ENCODE measurements at places on chromosomes 3 and 15.

DNA sequence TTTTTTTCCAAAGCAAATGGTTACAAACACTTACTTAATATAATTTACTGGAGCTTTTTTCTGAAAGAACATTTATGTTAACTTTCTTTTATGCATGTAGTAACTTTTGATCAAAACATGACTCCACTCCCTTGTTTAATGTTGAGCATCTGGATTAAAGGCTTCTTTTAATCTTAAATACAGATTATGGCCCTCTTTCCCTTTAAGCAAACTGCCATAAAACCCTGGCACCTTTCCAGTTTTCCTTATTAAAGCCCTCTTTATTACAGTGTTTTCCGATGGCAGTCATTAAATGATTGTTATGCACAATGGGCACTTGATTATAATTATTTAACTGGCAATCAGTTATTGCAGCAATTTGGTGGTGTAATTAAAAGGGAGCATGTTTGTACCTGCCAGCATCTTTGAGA, 167.0 kb downstream of the VGLL4 start:
- no peak for DNase-seq

DNA sequence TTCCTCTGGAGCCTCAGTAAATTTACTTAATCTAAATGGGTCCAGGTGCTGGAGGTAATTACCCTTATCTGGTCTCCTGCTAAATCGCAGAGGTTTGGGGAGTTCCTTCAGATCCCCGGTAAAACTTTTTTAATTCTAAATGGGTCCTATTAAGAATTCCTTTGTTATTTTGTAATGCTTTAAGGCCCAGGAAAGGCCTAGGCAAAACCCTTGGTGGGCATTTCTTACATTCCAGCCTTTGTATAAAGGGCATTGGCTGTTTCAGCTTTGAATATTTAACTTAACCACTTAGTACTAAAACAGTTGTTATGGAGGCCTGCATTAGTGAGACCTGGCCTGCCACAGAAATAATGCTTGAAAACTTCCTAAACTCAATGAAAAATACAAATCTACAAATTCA, 14.9 kb upstream of the ZNF662 start:
- DNase-seq = no peak

DNA sequence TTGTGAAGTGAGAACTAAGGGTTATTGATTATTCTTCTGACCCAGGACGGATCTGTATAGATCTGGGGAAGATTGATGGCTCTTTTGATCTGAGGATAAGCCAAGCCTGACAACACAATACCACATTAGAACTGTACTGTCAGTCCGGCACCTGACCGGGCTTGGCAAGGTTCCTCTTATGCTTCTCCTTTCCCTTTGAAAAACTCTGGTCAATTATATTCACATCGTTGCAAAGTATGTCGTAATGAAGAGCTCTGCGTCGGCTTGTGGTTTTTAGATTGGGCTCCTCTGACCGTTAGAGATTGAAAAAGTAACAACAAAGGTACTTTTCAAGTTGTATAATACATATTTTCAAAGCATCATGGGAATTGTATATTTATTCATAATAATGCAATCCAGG, 389.8 kb downstream of the NR2F2 start:
- DNase-seq = no peak

DNA sequence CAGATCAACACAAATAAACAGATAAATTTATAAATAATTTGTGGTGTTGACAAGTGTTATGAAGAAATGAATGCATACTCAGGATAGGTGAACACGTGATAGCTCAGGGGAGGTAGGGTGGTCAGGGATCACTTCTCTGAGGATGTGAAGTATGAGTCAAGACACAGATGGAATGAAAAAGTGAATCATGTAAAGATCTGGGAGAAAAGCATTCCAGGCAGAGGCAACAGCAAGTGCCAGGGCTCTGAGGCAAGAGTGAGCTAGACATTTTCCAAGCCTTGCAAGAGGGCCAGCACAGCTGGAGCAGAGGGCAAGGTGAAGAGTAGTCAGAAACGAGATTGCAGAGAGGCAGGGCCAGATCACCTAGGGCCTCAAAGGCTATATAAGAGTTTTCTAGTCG, 177.8 kb downstream of the WNT5A start:
- DNase-seq = no peak

GRCh38 chr15:64749999-64750657, 25.3 kb downstream of the RBPMS2 start:
- DNase-seq = no peak

DNA sequence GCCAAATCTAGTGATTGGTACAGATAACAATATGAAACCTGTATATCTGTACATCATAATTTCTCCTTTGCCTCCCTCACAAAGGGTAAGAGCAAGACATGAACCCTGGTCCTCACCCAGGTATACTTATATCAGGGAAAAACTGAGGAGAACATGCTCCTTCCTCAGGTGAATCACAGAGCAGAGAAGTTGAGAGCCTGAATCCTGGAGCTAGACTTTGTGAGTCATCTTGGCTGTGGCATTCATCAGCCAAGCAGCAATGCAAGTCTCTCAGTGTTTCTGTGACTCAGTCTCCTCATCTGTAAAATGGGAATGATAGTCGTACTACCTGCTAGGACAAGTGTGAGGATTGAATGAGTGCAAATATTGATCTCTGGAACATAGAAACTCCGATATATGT, 165.7 kb upstream of the ADAMTS9 start:
- DNase-seq = no peak

DNA sequence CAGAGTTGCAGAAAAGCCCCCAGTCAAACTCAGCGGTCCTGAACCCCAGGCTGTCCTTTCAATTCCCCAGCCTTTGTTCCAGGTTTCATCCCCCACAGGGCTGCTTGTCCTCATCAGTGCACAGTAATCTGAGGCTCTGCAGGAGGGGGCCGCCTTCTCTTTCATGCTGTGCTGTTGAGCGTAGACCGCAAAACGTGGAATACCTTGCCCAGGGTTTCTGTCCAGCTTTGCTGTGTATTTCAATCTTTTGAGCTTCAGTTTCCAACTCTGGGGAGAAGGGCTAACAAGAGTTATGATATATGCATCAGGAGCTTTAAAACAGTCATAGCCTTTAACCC, 64.8 kb downstream of the FAM43A start:
- no peak for DNase-seq

- DNase-seq = no peak
Observed at GRCh38 chr15:95559875-95560394, 770.6 kb upstream of the NR2F2 start.

All from effector CD8-positive, alpha-beta T cell (primary cell).